Fibroblast of skin of scalp (primary cell): ENCODE measurements at places on chromosomes 6 and 20.

DNA sequence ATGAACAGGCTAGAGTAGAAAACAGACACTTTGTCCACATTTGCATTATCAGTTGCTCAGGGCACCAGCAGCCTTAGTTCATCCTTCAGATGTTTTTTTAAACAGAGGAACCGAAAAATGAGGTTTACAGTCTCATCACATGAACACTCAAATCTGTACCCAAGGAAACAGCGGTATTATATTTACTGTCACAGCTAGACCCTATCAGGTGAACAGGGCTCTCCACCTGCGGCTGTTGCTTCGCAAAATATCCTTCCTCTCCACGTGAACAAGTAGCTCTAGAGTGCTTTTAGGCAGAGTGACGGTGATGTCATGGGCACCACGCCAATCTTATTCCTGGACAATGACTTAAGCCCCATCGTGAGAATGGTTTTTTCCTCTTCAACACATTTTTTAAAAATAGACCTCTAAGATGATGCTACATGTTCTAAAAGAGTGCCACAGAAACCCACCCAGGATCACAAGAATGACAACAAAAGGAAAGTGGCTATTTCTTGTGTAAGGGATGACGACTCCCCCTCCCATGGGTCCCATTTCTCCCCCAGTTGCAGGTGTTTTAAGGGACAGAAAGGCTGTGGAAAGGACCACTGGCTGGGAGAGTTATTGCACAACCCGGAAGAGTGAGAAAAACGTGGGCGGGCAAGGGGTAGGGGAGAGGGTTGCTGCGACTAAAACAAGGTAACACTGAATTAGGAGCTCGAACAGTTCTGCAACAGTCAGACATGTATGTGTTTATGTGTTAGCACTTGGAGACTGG lies 77.7 kb downstream of the EFHC1 start:
- DNase-seq = peak; percentile 33

DNA sequence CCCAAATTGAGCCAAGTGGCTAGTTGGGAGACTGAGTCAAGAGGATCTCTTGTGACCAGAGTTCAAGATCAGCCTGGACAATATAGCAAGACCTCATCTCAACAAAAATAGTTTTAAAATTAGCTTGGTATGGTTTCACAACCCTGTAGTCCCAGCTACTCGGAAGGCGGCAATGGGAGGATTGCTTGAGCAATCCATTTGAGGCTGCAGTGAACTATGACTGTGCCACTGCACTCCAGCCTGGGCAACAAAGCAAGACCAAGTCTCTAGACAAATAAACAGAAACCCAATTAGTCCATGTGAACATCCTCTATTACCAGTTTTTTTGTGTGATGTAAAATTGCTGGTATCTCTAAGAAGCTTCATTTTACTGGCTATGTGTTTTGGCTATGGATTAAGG lies 106.2 kb downstream of the TULP4 start:
- no peak for DNase-seq

- DNase-seq = peak; percentile 79
Observed at GRCh38 chr20:1225783-1226654, at the start of gene RAD21L1. Gene RAD21L1, plus strand, starts transcription at chr20:1226044. Its CDS starts 2,410 bp downstream, at chr20:1228454.

DNA sequence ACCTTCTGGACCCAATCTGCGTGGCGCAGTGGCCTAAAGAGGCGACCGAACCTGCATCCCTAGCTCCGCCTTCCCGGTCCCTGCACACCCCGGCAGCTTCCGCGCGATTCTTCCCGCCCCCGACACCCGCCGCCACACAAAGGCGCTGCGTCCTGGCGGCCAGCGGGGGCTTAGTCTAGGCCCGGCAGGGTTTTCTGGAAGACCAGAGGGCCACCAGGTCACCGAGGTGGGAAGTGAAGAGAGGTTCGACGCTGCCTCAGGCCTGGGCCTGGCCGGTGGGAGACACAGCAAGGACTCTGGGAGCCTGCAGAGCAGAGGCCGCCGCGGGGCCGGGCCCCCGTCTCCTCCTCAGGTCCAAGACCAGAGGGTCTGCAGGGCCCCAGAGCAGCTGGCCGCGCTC lies 154.9 kb downstream of the OR2B2 start:
- no peak for DNase-seq

DNA sequence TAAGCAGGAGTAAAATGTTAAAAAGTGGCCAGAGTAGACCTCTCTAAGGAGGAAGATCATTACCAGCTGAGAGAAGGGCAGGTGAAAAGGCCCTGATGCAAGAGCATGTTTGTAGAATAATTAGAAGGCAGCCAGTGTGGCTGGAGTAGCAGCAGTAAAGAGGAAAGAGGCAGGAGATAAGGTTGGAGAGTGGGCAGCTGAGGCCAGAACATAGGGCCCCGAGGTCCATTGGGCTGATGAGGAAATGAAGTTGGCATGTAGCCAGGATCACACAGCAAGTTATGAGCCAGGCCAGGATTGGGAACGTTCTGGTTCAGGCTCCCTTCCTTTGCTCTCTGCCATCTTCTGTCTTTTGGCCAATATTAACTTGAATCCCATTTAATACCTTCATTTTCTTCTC lies 51.6 kb downstream of the RALY start:
- DNase-seq = no peak

- no peak for DNase-seq
Observed at GRCh38 chr6:162960679-162961457, 233.1 kb downstream of the PACRG start.

DNA sequence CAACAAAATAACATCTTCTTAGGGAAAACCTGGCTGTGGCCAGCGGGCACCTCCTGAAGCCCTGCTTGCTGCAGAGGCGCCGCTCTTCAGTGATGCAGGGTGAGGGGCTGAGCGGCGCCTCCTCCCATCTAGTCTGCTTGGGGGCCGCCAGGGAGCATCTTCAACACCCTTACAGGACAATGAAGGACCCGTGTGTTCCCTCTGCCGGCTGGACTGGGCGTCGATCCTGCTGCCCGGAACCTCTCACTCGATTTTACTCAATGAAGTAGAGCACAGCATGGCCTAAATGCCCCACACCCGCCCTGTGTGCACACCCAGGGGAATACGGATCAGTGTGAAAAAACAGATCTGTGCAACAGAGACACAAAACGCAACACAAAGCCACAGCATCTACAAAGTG lies 28.5 kb upstream of the MPC1 start:
- DNase-seq = no peak

- no peak for DNase-seq
Observed at GRCh38 chr6:3284436-3284876, 25.7 kb downstream of the PSMG4 start.

DNA sequence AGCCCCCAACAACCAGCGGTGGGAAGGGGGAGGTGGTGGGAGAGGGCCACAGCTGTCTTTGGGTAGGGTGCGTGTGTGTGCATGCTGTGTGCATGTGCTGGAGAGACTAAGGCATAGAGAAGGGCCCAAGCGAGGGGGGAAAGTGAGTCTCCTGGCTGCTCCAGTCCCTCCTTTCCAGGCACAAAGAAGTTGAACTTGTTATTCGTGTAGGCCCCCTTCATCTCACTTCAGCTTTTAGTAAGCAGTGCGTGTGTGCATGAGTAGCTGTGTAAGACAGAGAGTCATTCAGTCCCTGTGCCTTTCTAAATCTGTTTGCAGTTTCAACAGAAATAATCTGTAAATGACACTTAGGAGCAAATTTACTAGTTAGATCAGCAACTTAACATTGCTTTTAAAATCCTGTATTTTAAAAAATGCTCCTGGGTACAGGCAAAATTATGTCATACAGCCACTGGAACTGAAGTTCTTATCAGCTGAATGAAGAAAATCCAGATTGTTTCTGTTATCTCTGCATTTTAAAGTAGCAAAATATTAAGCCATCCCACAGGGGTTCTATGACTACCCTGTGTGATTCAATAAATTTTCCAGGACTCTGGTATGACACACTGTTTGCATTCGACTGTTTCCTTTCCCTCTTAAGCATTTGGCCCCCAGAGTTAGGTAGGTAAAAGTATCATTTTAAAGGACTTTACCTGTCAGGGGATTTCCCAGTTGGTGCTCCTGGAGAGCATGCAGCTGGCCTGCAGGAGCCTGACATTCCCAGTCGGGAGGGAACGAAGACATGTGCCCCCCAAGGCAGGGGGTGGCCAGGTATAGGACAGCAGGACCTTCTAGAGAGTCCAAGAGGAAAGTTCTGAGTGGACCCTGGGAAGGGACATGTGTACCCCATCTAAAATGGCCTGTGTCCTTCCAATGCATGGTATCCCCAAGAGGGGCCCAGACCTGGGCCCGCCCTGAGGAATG lies 39.0 kb downstream of the MTRES1 start:
- DNase-seq = no peak

DNA sequence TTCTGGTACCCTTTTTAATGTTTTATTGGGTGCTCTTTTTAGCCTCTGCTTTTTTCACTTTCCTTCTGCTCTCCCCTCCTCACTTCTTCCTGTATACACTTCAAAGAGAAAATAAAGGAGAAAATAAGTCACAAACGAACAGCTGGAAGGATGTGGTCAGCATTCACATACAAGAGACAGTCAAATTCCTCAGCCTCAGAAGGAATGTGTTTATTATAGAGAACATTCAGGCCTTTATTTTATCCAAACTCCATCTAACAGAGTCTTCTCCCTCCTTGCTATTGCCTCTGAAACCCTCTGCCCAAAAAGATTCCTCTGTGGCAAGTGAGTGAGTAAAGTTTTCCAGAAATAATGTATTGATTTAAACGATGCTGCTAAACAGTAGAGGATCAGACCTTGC lies 490.4 kb downstream of the FRK start:
- peak; percentile 42 for DNase-seq

DNA sequence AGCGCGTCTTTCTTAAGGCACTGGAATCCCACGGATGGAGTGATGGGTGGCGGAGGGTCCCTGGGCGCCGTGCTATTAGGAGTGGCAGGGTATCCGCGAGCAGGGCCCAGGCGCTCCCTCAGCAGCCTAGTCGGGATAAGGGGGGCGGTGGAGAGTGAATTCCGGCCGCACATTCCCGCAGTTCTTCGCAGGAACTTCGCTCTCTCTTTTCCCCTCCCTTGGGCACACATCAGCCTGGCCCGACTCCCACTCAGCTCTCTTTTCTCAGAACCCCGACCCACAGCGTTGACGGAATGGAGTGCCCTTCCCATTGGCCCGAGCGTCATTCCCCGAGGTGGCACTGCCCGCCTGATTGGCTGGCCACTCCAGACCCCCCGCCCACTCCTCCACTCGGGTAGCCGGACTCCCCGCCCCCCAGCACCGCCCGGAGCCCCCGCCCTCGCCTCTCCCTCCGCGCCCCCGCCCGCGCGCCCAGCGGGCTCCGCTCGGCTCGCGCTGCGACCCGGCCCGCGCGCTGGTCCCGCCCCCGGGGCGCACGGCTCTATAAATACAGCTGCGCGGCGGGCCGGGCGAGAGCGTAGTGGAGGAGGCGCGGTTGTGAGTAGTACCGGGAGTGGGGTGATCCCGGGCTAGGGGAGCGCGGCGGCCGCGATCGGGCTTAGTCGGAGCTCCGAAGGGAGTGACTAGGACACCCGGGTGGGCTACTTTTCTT lies at the start of gene ID4:
TSS of gene ID4 (plus strand) at position 572 of the 712 bp plus-strand sequence. CDS start 385 bp downstream, outside the sequence.
- peak; percentile 99 for DNase-seq

GRCh38 chr6:30686908-30687658 lies 638 bp upstream of the PPP1R18 start:
- peak; percentile 98 for DNase-seq

- DNase-seq = peak; percentile 31
Observed at GRCh38 chr20:2822073-2822472, 5.9 kb downstream of the TMEM239 start.
